ENCODE measurements at places on chromosomes 1 and 21.

- no peaks in the 10 kb centered on the region for H3K4me1 ChIP-seq
- no peaks in the 10 kb centered on the region for H3K27me3 ChIP-seq
- H3K4me3 ChIP-seq = no peak overlapping the region
- no peaks in the 10 kb centered on the region for H3K36me3 ChIP-seq
- H3K27ac ChIP-seq = no peak overlapping the region
- DNase-seq = no peak
Observed at GRCh38 chr1:159600894-159601293, 13.3 kb downstream of the APCS start.

- DNase-seq = no peak
- H3K4me1 ChIP-seq = no peaks in the 10 kb centered on the region
- H3K27me3 ChIP-seq = no peaks in the 10 kb centered on the region
- H3K4me3 ChIP-seq = no peak overlapping the region
- H3K27ac ChIP-seq = no peak overlapping the region
Observed at GRCh38 chr1:3633344-3634058, 8.7 kb downstream of the TPRG1L start.

- no peak overlapping the region for H3K4me3 ChIP-seq
- no peak for DNase-seq
- H3K36me3 ChIP-seq = no peaks in the 10 kb centered on the region
Observed at GRCh38 chr1:247681288-247681897, 1.9 kb upstream of the OR13G1 start.

DNA sequence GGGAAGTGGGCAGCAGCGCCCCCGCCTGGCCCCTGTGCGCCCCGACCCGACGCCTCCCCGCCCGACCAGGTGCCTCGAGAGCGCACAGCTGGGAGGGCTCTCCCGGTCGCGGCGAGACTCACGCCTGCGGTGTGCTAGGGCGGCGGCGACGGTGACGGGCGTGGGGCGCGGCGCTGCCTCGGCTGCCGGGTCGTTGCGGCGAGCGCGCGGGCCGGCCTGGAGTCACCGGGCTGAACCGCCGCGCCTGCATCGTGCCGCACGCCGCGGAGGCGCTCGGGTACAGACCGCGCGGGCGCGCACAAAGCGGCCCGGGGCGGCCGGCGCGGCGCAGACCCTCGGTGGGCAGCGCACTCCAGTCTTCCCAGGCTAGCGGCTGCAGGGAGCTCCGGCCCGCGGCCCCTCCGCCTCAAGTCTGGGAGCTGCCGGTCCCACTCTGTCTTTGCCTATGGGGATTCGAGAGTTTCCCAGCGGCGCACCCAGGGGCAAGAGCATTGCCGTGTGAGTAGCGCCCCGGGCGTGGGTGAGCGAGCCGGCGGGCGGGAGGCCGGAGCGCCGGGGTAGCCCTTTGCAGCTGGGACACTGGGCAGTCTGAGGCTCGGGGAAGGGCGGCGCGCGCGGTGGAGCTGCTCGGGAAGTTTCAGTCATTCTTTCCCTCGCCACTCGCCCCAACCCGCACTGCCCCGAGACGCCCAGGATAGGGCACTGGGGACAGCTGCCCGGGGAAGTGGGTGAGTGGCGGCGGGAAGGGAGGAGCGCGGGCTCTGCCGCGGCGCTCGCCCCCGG, at the start of gene SLC35F3:
SLC35F3 (plus strand) TSS at position 44 of the 783 bp plus-strand sequence.
- H3K36me3 ChIP-seq = no peaks in the 10 kb centered on the region
- H3K27ac ChIP-seq = no peak within 1 kb of the TSS
- no peak within 1 kb of the TSS for H3K4me3 ChIP-seq
- H3K27me3 ChIP-seq = peaks cover 5% of the 10 kb centered on the region
- no peak for DNase-seq

DNA sequence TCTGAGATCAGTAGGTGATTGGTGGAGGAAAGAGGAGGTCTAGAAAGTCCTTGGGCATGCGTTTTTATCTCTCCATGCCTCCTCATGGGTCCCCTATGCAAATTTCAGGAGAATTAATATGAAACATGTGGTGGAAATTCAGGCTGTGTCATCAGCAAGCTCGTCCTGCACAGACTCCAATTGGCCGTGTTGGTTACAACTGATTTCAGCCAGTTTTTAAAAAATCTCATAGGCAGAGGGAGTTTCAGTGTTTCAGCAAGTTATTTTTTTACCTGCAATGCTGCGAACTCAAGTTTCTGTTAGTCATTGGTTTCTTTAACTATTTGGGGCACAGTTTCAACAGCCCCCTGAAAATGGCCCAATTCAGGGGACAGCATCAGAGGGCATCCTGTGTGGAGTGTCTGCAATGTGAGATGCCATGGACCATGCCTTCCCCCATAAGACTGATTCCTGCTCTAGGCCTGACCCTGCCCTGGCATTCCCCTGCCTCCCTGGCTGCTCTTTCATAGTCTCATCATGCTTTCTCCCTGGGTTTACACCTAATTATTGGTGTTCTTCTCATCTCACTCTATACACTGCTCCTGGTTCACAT, 59.9 kb downstream of the C1orf198 start:
- H3K36me3 ChIP-seq = no peaks in the 10 kb centered on the region
- DNase-seq = no peak
- H3K4me1 ChIP-seq = no peaks in the 10 kb centered on the region
- H3K4me3 ChIP-seq = no peak overlapping the region

- no peak overlapping the region for H3K4me3 ChIP-seq
- no peak for DNase-seq
- H3K4me1 ChIP-seq = no peaks in the 10 kb centered on the region
- H3K27me3 ChIP-seq = no peaks in the 10 kb centered on the region
- H3K27ac ChIP-seq = no peak overlapping the region
- no peaks in the 10 kb centered on the region for H3K36me3 ChIP-seq
Observed at GRCh38 chr1:162904579-162904978, 43.6 kb upstream of the CCDC190 start.

GRCh38 chr21:46156378-46156645, 933 bp upstream of the FTCD start:
- H3K27ac ChIP-seq = no peak overlapping the region
- no peaks in the 10 kb centered on the region for H3K36me3 ChIP-seq
- no peak for DNase-seq
- H3K4me1 ChIP-seq = no peaks in the 10 kb centered on the region
- no peaks in the 10 kb centered on the region for H3K27me3 ChIP-seq

- no peak overlapping the region for H3K4me3 ChIP-seq
- no peaks in the 10 kb centered on the region for H3K4me1 ChIP-seq
- no peak overlapping the region for H3K27ac ChIP-seq
- H3K36me3 ChIP-seq = no peaks in the 10 kb centered on the region
- no peak for DNase-seq
- peaks cover 2% of the 10 kb centered on the region for H3K27me3 ChIP-seq
Observed at GRCh38 chr21:44697811-44698734, 1.1 kb downstream of the KRTAP10-12 start.

- H3K36me3 ChIP-seq = no peaks in the 10 kb centered on the region
- H3K4me3 ChIP-seq = no peak overlapping the region
- H3K27me3 ChIP-seq = no peaks in the 10 kb centered on the region
- DNase-seq = no peak
- no peaks in the 10 kb centered on the region for H3K4me1 ChIP-seq
Observed at GRCh38 chr1:55604179-55604578, 389.0 kb upstream of the USP24 start.

DNA sequence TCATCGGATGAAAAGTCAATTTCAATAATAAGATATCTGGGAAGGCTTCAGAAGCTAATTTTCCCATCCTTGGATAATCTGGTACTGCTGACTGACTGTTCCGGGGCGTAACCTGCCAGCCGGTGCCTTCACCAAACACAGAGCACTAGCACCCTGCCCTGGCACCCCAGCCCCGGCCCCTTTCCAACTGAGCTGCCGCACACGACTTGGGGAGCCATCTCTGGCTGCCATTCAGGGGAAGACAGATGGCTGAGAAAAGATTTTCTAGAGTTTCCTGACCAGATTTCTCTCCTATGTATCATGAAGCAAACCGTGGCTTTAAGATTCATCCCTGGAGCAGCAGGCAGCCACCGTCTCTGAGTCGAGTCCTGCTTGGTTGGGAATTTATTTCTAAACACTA, 96.0 kb upstream of the SYT6 start:
- H3K4me3 ChIP-seq = no peak overlapping the region
- no peak for DNase-seq
- no peaks in the 10 kb centered on the region for H3K36me3 ChIP-seq
- H3K27ac ChIP-seq = no peak overlapping the region

DNA sequence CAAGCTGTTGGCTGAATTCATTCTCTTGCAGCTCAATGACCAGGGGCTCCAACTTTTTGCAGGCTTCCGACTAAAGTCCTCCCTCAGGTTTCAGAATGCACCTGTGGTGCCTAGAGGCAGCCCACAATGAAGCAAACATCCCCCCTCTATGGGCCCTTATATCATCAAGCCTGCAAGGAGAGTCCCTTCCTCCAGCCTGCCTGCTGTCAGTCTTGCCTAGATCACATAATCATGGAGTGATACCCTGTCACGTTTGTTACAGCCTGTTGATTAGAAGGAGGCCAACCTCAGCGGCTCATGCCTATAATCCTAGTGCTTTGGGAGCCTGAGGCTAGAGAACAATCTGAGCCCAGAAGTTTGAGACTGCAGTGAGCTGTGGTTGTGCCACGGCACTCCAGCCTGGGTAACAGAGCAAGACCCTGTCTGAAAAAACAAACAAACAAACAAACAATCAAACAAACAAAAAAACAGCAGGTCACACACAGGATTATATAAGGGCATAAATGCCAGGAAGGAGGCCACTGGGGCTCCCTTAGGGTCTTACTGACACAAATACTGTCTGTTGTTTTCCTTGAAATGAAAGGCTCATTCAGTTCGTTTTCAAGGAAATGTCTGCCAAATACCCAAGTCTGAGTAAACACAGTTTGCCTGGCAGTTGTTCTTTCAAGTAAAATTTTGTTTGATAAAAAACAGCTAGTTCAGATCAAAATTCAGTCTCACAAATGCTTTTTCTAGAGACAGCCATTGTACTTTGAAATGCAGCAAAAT, 4.7 kb upstream of the SPRR3 start:
- no peak for DNase-seq
- no peak overlapping the region for H3K27ac ChIP-seq
- H3K4me1 ChIP-seq = no peaks in the 10 kb centered on the region
- H3K36me3 ChIP-seq = no peaks in the 10 kb centered on the region

DNA sequence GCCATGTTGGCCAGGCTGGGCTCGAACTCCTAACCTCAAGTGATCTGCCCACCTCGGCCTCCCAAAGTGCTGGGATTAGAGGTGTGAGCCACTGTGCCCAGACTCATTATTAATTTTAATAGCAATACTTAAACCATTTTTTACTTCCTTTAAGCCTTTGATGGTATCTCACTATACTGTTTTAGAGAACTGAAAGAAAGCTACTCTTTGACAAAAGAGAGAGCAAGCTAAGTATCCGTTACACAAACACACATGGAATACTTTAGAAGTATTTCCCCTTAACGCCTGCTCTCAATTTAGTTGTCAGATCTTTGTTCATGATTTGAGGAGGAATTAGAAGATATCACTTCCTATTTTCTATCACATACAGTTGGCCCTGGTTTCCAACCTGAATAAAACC, 189.4 kb downstream of the COP1 start:
- H3K27me3 ChIP-seq = no peaks in the 10 kb centered on the region
- DNase-seq = no peak
- H3K36me3 ChIP-seq = no peaks in the 10 kb centered on the region
- no peak overlapping the region for H3K27ac ChIP-seq

DNA sequence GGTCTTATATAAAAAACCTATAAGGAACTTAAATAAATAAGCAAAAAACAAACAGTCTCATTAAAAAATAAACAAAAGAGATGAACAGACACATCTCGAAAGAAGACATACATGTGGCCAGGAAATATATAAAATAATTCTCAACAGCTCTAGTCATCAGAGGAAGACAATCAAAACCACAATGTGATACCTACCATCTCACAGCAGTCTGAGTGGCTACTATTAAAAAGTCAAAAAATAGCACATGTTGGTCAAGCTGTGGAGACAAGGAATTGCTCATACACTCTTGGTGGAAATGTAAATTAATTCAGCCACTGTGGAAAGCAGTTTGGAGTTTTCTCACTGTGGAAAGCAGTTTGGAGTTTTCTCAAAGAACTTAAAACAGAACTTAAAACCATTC, 100.3 kb upstream of the ADAMTS5 start:
- no peak overlapping the region for H3K4me3 ChIP-seq
- H3K27ac ChIP-seq = no peak overlapping the region
- no peak for DNase-seq
- H3K27me3 ChIP-seq = no peaks in the 10 kb centered on the region

DNA sequence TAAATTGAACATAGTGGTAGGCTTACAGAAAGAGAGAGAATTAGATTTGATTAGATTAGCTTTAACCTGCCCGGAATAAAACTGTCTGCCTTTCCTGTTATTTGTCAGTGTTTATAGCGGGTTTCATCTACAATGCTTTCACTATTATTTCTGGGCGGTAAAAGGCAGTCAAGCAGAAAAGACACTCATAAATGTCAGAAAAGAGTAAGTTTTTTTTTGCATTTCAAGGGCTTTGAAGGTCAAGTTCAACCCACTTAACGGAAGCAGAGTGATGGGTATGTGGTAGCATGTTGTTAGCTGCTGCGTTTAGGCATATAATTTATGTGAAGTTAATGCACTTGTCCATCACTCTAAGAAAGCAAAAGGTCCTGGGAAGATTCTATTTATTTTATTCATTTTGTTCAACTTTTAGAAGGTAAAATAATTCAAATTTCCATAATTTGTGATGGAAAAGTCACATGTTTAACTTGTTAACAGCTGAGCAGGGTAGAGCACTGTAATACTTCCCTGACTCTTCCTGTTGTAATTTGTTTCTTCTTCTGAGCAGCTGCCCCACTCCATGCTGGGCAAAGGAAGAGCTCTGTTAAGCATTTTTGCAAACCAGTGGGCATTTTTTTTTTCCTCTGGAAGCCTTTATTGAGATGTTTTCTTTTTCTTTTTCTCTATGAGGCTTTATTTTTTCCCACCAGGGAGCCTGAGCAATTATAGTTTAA, 220.1 kb downstream of the ST6GALNAC3 start:
- no peaks in the 10 kb centered on the region for H3K27me3 ChIP-seq
- H3K36me3 ChIP-seq = no peaks in the 10 kb centered on the region
- H3K4me1 ChIP-seq = no peaks in the 10 kb centered on the region
- no peak for DNase-seq
- H3K4me3 ChIP-seq = no peak overlapping the region
- H3K27ac ChIP-seq = no peak overlapping the region

GRCh38 chr21:42225571-42226155, 6.7 kb downstream of the ABCG1 start:
- no peak overlapping the region for H3K27ac ChIP-seq
- no peaks in the 10 kb centered on the region for H3K36me3 ChIP-seq
- H3K27me3 ChIP-seq = no peaks in the 10 kb centered on the region
- no peak overlapping the region for H3K4me3 ChIP-seq
- no peak for DNase-seq
- peaks cover 1% of the 10 kb centered on the region for H3K4me1 ChIP-seq

Measured in breast epithelium (tissue), 4 donors.